Activated CD4-positive, alpha-beta T cell treated with anti-CD3 and anti-CD28 coated beads, Interleukin-2, Interleukin-6, amounts not matched to agents 100 ng/mL and 50 ng/mL, durations not matched to agents 16 hours and 8 hours (primary cell): ENCODE measurements at places on chromosomes 3 and 15.

DNA sequence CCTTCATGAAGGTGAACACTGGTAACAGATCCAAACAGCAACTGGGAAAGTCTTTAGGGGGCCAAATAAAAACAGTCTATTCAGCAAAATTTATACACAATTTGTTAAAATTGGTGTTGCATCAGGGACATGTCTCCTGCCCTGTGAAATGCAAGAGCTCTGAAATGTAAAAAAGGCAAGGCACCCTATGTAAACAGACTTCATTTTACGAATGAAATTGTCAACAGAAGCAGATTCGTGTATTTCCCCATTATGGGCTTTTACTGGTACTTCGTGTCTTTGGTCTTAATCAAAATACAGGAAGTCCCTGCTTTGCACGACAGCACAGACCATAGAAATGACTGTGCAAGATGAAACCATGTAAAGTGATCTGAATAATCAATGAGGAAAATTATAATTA is 127.3 kb upstream of the THBS1 start:
- DNase-seq, result peak; percentile 53

DNA sequence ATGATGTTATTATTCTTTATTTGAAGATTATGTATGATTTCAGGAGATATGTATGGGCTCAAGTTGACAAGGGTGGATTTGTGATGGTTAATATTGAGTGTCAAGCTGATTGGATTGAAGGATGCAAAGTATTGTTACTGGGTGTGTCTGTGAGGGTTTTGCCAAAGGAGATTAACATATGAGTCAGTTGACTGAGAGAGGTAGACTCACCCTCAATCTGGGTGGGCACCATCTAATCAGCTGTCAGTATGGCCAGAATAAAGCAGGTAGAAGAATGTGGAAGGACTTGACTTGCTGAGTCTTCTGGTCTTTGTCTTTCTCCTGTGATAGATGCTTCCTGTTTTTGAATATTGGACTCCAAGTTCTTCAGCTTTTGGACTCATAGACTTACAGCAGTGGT is 973.7 kb downstream of the MCTP2 start:
- no peak for DNase-seq

GRCh38 chr3:167882057-167882667 is 146.6 kb downstream of the SERPINI1 start:
- peak; percentile 35 for DNase-seq

GRCh38 chr3:160159806-160160205 is 65.4 kb upstream of the C3orf80 start:
- DNase-seq, result no peak

DNA sequence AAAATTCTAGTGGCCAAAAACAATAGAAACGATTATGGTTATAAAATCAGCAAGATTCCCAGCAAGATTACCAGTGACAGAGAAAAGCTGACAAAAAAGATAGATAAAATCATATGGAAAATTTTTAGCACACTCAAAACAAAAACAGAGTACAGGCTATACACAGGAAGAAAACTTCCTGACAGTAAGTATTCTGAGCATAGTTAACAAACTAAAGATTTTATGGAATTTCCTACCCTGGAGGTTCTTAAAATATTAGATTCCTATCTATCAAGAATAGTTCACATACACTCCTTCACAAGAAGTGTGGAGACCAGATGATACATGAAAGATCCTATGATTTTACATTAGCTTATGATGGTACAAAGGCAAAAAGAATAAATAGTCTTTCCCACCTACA is 50.8 kb downstream of the ZNF148 start:
- DNase-seq, result no peak

GRCh38 chr3:124802702-124803101 is 72.5 kb downstream of the UMPS start:
- DNase-seq, result no peak

DNA sequence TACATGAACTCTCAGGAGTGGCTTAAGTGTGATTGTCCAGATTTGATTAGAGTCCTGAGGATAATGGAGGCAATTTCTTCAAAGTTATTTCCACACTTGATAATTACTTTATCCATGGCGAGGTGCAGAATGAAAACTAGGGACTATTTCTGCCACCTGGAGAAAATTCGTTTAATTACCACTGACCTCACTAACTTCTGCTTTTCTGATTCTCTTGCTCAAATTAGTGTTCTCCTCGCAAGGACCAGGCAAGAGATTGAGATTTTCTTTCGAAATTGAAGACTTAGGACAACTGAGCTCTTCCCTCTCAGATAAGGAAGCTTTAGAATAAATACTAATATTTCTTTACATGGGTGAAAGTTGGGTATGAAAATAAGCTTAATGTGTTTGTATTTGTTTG is 135.2 kb downstream of the RYR3 start:
- no peak for DNase-seq

- DNase-seq, result no peak
These were observed 51.1 kb downstream of the RARB start for GRCh38 chr3:25478964-25479726.

DNA sequence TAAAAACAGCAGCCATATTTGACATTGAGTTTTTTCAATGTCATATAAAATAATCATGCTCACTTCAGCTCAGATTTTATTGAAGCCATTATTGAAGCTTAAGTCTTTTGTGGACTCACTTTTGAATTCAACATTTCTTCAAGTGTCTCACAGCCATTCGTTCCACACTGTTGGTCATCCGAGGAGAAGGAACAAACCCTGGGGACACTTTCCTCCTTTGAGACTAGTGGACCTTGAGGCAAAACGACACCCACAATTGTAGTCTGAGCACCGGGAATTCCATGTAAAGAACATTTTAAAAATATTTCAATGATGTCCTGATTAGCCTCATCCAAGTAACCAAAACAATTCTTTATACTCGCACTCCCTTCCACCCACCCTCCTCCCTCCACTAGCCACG is 174.7 kb downstream of the CD47 start:
- no peak for DNase-seq

- DNase-seq, result no peak
These were observed 29.6 kb downstream of the GADL1 start for GRCh38 chr3:30864836-30865235.

DNA sequence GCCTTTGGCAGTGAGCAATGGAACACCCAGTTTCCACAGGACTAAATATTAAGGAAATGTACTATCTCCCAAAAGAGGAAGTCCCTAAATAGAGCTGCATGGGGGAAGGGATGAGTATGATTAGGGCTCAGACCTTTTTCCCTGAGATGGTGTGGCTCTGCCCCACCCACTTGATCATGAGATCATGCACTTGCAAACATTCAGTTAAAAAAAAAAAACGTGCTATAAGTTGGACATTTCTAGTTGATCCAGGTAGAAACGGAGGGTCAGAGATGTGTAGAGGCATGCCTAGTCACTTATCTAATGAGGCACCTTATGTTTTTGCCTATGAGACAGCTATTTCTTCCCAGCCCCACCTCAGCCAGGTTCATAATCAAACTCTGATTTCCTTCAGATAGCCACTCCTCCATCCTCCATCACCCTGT is 24.5 kb upstream of the SSR3 start:
- no peak for DNase-seq

DNA sequence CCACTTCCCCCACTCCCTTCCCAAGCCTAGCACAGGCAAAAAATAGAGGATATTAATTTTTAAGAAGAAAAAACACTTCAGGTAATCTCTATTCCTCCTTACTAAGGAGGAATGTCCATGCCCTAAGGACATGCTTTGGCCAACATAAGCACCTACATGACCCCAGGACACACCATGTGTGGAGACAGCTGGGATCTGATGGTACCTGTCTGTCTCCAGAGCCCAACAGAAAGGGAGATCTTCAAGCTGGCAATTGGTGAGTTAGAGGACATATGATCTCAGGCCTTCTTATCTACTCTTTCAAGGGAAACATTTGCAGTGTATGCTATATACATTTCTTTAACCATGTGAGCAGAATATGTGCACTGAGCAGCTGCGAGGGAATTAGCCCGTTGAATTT is 7.0 kb downstream of the TM4SF4 start:
- DNase-seq, result no peak

GRCh38 chr3:128624526-128625138 is 26.0 kb downstream of the RPN1 start:
- no peak for DNase-seq

DNA sequence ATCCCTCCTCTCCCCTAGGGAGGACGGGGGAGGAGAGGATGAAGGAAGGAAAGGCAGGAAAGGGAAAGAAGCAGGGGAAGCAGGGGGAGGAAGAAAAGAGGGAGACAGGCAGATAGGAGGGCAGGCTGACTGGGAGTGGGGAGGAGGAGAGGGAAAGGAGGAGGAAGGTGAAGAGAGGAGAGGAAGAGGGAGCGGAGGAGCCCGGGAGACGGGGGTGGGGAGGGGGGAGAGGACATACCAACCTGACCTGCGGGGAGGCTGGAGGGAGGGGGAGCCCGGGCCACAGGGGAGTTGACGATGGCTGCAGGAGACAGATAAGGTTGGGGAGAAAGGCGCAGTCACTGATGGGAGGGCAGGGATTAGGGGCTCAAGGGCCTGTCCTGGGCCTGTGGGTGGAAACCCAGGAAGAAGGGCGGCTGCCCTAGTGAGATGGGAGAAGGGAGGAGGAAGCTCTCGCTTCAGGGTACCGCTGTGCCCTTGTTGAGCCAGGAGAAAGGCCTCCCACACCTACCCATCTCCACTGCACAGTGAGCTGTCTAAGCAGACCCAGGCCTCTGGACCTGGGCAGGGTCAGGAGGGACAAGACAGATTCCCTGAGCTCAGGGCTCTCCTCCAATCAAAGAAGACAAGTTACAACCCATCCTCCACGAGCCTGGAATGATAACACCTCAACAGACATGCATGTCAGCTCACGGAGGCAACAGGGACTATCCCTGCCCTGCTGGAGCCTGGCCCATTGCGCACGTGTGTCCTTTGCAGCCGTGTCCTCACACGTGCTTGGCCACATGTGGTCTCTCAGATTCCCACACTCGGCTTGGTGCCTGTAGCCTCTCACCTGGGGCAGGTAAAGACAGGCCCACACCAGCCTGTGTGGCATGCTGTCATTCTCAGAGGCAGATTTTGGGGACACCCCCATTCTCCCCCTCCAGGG is 27.9 kb downstream of the C3orf18 start:
- no peak for DNase-seq

DNA sequence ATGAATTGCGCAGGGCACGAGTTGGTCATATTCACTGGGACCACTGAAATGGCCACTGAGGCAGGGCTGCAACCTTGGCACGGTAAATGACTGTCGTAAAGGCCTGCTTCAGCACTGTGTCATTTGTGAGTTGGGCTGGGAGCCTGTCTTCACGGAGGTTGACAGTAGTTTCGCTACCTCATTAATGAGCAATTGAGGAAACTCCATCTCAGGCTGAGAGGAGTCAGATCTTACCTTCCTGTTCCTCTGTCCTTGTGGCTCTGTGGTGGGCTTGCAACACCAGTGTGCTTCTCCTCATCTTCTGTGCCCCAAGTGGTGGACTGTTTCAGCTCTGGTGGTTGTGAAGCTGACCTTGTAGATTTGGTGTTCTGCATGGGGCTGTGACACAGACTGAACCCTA is 80.1 kb upstream of the EIF1B start:
- DNase-seq, result no peak

DNA sequence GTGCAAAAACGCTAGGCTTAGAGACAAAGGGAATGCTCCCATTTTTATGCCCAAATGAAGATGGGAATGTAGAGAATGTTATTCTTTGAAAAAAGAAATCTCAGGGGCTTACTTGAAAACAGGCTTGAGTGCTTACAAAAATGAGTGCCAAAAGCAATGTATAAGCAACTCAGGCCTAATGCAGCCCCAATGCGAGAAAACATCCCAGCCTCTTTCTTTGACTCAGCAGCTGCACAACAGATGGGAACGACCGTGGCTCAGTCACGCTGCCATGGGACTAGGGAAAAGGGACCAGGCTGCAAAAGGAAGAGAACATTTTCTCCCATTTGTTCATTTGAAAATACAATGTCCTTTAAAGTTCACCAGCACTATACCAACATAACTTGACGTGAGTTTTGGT is 246.4 kb upstream of the LRIG1 start:
- no peak for DNase-seq

DNA sequence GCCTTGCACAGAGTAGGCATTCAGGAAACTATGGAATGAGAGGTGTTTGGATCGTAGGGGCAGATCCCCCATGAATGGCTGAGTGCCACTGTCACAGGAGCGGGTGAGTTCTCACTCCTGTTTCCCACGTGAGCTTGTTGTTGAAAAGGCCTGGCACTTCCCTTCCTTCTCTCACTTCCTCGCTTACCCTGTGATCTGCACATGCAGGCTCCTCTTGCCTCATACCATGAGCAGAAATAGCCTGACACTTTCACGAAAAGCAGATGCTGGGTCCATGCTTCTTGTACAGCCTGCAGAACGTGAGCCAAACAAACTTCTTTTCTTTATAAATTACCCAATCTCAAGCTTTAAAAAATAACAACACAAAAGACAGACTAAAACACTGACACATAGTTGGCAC is 55.4 kb downstream of the AGBL1 start:
- DNase-seq, result no peak
